ENCODE measurements at places on chromosomes 5 and 9.
A peak's percentile ranks its signal among the peaks of the same experiment; 100 is the strongest.

GRCh38 chr5:74185599-74185998 is 454.9 kb downstream of the ENC1 start:
- DNase-seq: no peak

GRCh38 chr5:179668391-179668790 is 12.4 kb downstream of the CBY3 start:
- DNase-seq: peak; percentile 79

GRCh38 chr9:76884823-76885222 is 21.1 kb downstream of the PRUNE2 start:
- DNase-seq: no peak

- no peak for DNase-seq
Measured at GRCh38 chr9:129446828-129447550, 173.9 kb downstream of the C9orf50 start.

GRCh38 chr5:159854916-159855315 is 61.4 kb upstream of the ADRA1B start:
- no peak for DNase-seq

DNA sequence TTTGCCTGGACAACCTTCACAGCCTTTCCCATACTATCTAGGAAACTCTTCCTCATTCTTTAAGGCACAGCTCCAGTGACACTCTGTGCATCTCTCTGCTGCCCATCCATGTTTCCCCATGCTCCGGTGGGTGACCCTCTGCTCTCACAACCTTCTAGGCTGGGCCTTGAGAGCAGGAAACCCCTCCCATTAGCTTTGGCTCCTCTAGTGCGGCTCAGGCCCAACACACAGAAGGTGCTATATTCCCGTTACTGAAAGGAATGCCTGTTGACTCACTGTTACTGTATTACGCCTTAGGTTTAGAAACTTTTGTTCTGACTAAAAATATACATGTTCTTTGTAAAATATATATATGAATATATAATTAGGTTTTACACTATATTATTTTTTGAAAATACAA is 8.1 kb upstream of the CCL28 start:
- DNase-seq: peak; percentile 46

GRCh38 chr9:18569941-18570630 is 96.1 kb downstream of the ADAMTSL1 start:
- no peak for DNase-seq

DNA sequence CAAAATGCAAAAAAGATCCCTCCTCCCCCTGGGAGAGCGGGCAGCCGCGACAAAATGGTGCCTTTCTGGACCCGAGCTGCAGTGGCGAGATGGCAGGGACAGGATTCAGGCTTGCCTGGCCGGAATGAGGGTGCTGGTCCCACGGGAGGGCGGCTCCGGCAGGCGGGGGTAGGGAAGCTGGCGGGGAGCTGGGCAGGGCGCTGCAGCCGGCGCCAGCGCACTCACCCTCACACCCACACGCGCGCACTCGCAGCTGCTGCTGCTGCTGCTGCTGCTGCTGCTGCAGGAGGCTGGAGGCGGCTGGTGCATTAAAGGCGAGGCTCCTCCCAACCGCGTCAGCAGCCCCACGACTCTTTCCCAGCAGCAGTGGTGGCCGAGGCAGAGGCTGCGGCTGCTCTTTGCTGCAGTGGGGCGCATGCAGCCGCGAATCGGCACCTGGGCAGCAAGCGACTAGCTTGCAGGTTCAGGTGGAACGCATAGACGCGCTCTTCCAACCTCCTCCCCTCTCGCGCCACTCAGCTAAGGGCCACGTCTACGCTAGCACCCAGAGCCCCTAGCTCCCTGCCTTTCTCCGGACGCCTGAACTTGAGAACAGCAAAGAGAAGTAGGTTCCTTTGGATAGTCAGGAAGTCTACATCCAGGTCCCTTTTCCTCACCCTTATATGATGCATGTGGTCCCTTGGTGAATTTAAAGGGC is at the start of gene PPP2R2B:
TSS of gene PPP2R2B (minus strand) at position 282 of the 697 bp plus-strand sequence.
- DNase-seq: peak; percentile 59

Measured in iPS-NIHi11 (cell line).